ENCODE measurements at places on chromosomes 2 and 18.

DNA sequence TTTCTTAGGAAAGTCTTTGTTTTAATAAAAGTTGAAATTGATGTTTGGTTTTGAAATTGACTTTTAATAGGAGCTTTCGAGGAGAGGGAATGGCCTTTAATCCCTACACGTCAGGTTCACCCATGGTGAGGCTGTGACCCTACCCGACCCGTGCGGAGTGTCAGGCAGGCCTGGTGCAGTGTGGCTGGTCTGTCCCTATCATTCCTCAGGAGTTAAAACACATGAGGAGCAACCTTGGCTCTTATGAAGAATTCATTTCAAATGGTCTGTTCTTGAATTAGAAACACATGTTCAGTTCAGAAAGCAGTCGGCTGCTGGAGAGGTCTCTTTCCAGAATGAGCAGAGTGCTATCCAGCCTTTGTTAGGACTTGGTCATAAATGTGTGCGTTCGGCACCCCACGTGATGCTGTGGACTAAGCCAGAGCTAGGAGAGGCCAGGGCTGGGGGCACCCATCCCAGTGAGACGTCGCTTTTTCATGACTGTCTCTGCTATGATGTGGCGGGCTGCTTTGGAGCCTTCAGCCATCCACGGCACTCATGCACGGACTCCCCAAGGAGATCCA, 54.7 kb downstream of the EMILIN2 start:
- no peak for DNase-seq

DNA sequence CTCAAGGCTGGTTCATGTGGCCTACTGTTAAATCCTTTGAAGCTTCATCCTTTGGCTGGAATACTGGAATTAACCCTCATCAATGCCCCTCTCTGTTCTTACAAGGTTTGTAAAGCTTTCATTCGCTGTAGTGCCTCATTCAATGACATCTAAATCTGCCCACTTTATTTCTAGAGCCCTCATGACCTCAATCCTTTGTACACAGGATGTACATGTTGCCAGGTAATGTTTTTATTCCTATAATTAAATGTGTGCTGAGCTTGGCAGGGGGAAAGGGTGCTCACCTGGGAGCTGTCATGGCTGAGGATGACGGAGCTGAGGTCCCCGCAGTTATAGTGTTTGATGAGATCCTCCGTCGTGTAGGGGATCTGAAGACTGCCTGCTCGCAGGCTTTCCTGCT, 39.3 kb downstream of the TRABD2A start:
- DNase-seq = no peak

DNA sequence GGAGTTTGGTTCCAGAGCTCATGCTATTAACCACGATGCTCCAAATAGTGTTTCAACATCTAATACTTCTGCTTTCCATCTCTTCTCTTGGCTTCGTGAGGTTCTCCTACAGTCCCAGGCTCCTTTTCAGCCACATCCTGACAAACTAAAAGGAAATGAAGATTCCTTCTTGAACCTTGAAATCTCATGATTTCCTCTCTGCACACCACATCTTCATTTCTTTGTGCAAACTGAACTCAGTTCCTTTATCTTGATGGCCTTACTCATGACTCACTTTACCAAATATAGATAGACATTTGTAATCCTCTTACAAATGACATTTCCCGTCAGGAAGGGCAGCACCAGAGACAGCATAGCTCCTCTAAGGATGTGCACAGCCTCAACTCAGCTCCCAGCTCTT, 50.0 kb upstream of the ITGA4 start:
- DNase-seq = no peak

GRCh38 chr2:75788154-75788553, 77.4 kb upstream of the GCFC2 start:
- DNase-seq = no peak

- DNase-seq = no peak
These were observed 7.4 kb upstream of the RHOB start for GRCh38 chr2:20439503-20439902.

DNA sequence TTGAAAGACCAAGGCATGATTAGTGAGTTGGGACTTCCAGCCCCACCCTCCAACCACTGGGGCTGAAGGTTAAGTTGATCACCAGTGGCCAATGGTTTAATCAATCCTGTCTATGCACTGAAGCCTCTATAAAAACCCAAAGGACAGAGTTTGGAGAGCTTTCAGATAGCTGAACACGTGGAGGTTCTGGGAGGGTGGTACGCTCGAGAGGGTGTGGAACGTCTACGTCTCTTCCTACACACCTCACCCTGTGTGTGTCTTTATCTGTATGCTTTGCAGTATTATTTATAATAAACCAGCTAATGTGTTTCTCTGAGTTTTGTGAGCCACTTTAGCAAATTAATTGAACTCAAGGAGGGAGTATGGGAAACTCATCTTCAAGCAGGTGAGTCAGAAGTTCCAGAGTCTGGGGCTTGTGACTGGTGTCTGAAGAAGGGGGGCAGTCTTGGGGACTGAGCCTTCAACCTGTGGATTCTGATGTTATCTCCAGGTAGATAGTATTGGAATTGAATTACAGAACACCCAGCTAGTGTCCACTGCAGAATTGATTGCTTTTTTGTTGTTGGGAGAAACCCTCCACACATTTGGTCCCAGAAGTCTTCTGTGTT, 20.3 kb downstream of the ACTR3 start:
- DNase-seq = peak; percentile 2

- no peak for DNase-seq
These were observed 32.4 kb upstream of the ACYP2 start for GRCh38 chr2:54083021-54083420.

DNA sequence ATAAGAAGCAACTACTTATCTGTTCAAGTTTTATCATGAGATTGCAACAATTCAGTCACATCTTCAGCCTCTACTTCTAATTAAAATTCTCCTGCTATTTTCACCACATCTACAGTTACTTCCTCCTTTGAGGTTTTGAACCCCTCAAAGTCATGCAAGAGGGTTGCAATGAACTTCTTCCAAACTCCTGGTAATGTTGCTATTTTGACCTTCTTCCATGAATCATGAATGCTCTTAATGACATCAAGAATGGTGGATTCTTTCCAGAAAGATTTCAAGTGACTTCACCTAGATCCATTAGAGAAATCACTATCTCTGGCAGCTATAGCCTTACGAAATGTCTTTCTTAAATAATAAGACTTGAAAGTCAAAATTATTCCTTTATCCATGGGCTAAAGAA, 1052.8 kb upstream of the NRXN1 start:
- DNase-seq = no peak

DNA sequence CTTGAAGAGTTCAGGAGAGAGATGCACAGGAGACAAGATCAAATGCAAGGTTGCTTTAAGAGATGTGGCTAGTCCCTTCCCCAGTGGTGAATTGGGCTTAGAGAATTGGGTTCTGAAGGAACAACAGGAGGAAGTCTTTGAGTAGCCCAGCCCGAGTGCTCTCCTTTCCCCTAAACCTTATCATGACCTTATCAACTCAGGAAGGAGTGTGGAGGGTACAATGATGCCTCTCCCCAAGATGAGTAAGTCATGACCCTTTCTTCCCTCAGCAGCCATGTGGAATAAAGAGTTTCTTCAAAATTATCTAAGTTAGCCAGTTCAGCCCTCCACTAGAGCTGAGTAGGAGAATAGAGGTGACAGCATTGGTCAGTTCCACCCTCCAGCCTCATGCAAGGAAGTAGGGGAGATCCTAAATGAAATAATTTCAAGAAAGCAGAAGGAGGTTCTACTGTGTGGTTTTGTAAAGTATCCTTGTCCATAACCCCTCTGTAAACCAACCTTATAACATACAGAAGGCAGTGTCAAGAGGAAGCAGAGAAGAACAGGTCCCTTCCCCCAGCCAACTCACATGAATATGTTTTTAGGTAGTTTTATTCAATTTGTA, 88.4 kb downstream of the ARHGAP15 start:
- no peak for DNase-seq

DNA sequence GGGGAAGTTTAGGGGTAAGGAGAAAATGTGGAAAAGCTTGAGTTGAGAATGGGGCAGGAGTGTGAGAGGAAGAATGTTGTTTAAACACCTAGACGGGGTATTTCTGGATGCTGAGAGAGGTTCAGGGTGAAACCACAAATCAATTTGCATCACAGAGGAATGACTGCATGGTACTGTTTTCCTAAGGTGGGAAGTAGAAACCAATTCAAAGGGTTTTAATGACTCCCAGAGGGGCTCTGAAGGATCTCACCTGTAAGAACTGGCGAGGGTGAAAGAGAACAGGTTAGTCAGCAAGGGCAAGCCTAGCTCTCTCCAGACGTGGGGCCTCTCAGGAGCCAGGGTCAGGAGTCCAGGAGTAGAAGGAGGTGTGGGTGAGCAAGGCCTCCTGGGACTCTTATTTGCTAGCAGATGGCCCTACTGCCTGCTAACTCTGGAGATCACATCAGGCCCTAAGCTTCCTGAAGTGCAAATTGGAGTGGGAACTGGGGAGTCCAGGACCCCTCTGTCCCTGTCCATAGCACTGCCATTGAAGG, 133.0 kb upstream of the CELF4 start:
- no peak for DNase-seq

- no peak for DNase-seq
These were observed 467.6 kb upstream of the HS6ST1 start for GRCh38 chr2:128786316-128786715.

GRCh38 chr2:17894556-17894955, 16.1 kb downstream of the KCNS3 start:
- DNase-seq = no peak

DNA sequence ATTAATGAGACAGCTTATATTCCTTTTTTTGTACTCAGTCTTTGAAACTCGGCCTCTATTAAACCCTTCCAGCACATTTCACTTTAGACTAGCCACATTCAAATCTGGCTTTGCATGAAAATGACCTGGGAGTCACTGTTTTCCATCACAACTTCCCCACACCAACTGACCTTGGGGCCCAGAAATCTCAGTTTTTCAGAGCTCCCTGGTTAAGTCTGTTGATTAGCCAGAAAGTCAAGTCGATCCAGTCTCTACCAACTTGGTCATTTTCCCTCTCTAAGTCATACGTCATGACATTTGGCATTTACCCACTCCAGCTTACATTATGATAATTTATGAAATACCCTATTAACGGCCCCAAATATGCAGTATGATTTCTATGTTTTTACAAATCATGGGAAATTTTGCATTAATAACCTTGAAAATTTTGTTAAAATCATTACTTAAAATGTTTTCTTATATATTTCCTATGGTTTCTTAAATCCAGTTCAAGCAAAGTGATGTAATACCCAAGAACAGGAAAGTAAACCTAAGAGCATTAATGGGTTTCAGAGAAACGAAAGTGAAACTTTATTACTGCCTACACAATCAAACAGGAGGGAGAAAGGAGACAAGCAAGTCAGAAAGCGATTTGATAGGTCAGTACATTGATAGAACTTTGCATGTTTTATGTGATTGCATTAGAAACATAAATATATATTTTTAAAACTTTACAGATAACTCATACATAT, 77.1 kb downstream of the SPATS2L start:
- no peak for DNase-seq

- DNase-seq = no peak
These were observed 193.7 kb downstream of the INO80D start for GRCh38 chr2:205892251-205892655.

DNA sequence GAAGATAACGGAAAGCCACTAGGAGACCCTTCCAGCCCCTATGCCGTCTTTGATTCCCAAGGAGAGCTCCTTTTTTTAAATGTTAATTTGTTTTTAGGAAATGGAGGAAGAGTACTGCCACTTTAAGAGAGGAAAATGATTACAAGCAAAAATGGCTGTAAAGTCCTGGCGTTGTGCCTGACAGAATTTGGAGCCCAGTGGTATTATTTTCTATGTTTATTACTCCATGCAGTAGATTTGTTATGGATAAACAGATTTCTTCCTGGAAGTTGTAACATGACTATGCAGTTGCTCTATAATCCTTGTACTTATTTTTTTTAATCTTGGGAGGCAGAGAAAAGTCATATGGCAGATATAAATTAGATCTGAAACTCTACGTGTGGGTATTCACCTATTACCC, 141.3 kb downstream of the GBX2 start:
- DNase-seq = no peak

DNA sequence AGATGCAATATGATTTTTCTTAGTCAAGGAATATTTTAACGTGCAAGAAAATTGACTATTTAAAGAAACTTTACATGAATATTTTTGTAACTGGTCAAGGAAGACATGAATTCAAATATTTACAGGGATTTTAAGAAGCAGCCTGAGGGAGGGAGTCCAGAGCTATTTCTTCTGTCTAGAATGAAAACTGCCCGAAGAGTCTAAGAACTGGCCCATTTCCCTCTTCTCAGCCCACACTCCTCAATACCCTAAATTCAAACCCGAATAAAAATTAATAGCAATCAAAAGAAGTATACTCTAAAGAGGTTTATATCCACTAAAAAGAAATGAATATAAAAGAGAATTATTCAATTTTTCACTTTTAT, 6.5 kb upstream of the NDUFV2 start:
- no peak for DNase-seq

- no peak for DNase-seq
These were observed 112.3 kb downstream of the COLEC12 start for GRCh38 chr18:388200-388599.

GRCh38 chr2:128573116-128573515, 254.4 kb upstream of the HS6ST1 start:
- no peak for DNase-seq

- no peak for DNase-seq
These were observed 28.3 kb downstream of the KCNJ13 start for GRCh38 chr2:232748038-232748437.

GRCh38 chr2:201933792-201934237, 99.8 kb upstream of the FZD7 start:
- DNase-seq = no peak

DNA sequence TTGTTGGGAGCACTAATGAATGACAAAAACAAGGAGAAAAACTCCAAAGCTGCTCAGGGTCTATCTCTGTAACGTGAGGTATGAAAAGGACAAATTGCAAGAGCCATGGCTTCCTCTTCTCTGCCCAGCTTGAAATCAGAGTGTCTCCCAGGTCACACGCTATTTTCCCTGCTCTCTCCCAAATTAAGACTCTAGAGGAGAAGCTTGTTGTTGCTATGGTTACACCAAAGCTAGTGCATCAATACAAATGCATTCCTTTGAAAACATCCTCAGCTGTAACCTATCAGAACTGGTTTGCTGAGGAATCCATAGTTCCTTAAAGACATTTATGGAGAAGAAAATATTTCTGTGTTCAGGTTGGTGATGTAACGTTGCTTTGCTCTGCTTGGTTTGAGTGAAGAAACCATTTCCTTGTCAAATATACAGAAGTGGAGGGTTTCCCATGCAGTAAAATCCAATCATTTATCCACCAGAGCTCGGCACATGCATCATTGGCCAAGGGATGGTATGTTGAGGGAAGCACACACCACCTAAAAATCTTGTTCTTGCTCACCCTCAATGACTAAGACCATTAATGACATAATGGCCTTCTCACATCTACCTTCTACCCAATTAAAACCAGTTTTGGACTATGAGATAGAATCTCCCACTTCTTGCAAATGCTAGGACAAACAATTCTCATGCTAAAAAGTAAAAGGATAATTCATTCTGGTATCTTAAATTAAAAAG, 2135.6 kb upstream of the CELF4 start:
- no peak for DNase-seq

- DNase-seq = no peak
These were observed 60.6 kb upstream of the SLC16A14 start for GRCh38 chr2:230129343-230129742.
